ENCODE measurements at places on chromosomes 4 and X. TPM values are rescaled to one million over a fixed set of nuclear protein-coding genes. Genes with fewer than 3 reads are reported as not detected.

DNA sequence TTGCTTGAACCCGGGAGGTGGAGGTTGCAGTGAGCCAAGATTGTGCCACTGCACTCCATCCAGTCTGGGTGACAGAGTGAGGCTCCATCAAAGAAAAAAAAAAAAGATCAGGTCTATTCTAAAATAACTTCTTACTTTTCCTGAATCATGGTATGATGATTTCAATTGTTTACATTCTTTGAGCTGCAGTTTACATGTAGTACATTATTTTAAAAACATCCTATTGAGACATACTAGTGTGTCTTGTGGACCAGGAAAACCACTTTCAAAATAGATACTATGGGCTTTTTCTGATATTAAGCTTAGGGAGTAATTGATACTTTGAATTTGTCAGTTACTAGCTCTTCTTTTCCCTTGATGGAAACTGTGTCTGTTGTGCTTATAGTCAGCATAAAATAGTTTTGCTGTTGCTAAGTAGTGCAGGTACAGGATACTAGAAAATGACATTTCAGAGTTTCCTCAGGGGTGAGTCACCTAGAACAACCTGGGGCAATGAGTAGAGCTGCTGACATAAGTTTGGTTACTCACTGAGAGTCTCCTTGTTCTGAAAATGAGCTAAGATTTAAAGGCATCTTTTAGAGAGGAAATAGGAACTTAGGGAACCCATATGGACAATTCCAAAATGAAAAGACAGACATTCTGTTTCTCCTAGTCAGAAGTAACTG, 53.2 kb upstream of the C4orf54 start:
- no peak for DNase-seq

GRCh38 chr4:85867271-85867670, 392.3 kb downstream of the ARHGAP24 start:
- DNase-seq: no peak

Gene HTRA3
- polyA plus RNA-seq: not detected

DNA sequence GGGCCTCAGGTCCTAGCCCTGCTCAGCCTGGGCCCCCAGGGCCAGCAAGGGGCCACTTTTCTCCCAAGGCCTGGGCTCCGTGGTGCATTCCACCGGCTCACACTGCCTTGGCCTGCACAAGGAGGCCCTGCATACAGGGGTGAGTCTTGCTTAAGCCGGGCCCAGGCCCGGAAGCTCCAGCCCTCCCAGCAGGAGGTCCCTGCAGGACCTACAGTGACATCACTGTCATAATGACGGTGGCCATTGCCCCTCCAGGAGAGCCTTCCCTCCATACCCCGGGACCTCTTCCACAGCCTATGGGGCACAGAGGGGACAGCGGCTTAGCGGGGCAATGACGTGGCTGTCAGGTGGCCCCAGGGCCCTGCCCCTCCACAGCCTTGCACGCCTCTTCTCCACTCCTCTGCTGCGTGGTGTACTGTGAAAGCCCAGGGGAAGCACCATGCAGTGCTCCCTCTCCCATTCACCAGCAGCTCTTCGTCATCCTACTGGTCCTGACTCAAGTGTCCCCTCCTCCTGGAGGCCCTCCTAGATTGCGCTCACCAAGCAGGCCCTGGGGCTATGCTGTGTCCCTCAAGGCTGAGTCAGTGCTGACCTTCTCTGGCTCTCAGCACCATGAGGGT, 32.3 kb upstream of the AFAP1 start:
- DNase-seq: no peak
